ENCODE measurements at places on chromosomes 2 and 18. TPM values are rescaled to one million over a fixed set of nuclear protein-coding genes. Genes with fewer than 3 reads are reported as not detected.

The NPC1 gene
- total RNA-seq: 38.9 TPM

The SLC38A11 gene
- not detected for total RNA-seq

The GTF2A1L gene
- total RNA-seq: not detected

The RAD51AP2 gene
- total RNA-seq: not detected

The SCN7A gene
- not detected for total RNA-seq

DNA sequence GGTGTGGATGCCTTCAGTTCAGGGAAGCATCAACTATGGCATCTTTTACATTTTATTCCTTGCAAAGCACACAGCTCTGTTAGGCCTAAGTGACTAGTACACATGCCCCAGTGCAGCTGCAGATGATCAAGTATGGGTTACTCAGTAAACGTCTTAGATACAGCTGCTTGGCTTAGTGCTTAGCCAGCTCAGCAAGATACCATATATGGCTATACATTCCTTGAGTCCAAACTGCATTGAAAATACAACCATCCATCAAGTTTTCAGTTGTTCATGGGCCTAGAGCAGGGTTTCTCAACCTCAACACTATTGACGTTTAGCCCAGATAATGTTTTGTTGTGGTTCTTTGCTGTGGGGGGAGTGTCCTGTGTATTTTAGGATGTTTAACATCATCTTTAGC, 769.9 kb downstream of the TSN start:
- no peak for DNase-seq

GRCh38 chr18:25553631-25554263, 201.8 kb upstream of the ZNF521 start:
- no peak for DNase-seq

- DNase-seq: no peak
These were observed 47.9 kb downstream of the BOLA3 start for GRCh38 chr2:74099835-74100234.

- DNase-seq: no peak
These were observed 116.6 kb downstream of the LAMA3 start for GRCh38 chr18:23805898-23806297.

GRCh38 chr2:108552566-108552965, 18.3 kb downstream of the LIMS1 start:
- DNase-seq: no peak

- no peak for DNase-seq
These were observed 34.8 kb downstream of the TIMM21 start for GRCh38 chr18:74183130-74183529.

- DNase-seq: no peak
These were observed 89.3 kb downstream of the LIMS1 start for GRCh38 chr2:108623616-108624015.

GRCh38 chr2:225429717-225430116, 30.2 kb downstream of the NYAP2 start:
- no peak for DNase-seq

- no peak for DNase-seq
These were observed 83.9 kb downstream of the PIK3C3 start for GRCh38 chr18:42038936-42039335.

DNA sequence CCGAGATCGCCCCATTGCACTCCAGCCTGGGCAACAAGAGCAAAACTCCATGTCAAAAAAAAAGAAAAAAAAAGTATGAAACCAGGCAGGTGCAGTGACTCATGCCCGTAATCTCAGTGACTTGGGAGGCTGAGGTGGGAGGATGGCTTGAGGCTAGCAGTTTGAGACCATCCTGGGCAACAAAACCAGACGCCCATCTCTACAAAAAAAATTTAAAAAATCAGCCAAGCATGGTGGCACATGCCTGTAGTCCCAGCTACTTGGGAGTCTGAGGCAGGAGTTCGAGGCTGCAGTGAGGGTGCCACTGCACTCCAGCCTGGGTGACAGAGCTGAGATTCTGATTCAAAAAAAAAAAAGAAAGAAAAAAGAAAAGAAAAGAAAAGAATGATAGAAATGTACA, 277.8 kb downstream of the MYCN start:
- no peak for DNase-seq

DNA sequence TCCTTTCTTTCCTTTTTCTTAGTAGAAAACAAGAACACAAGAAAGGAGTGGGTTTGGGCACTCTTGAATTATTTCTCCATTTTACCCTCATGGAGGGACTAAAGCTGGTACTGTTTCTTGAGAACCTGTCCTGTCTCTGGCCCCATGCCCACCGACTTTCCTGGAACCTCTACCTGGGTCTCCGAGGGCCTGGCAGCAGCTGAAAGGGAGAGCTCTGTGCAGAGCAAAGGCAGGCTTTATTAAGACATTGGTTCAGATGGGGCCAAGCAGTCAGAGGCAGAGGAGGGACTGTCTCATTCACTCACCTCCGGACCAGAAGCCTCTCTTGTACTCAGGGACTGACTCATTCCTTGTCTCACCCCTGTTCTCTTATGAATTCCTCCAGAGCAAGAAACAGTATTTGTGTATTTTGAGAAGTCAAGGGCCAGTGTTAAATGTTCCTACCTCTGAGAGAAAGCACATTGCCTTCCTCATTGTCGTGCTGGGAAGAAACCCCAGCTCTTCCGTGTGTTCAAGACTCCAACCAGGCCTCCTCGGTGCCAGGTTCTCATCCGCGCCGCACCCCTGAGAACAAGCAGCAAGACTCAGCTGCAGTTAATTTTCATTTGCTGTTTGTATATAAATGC, 201.9 kb upstream of the NT5C1B start:
- DNase-seq: no peak

- peak; percentile 86 for DNase-seq
These were observed 39.9 kb downstream of the STK17B start for GRCh38 chr2:196131384-196131937.

DNA sequence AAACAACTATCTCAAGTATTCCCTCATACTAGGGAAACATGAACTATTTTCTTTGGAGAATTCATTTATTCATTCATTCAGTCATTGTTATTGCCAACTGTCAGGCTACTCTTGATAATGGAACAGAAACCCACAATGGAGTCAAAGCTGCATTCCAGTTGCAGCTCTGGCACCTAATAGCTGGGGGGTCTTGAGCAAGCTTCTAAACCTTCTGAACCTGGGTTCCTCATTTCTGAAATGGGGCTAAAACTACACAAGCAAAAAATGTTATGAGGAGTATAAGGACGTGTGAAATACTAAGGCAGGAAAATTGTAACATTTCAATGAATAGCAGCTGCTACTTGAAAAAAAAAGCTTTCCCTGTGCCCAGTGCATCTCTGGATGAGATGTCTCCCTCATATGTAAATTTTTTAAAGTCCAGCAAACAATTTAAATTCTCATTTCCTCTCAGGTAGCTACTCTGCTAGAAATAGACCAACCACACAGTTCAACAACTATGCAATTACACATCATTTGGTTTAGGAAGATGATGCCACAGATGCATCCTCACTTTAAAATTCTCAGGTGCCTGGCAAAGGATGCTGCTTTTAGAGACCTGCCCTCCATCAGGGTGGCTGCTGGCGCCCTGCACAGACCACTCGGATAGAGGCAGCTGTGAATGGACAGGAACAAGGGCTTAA, 38.5 kb downstream of the SPRED2 start:
- DNase-seq: peak; percentile 68

DNA sequence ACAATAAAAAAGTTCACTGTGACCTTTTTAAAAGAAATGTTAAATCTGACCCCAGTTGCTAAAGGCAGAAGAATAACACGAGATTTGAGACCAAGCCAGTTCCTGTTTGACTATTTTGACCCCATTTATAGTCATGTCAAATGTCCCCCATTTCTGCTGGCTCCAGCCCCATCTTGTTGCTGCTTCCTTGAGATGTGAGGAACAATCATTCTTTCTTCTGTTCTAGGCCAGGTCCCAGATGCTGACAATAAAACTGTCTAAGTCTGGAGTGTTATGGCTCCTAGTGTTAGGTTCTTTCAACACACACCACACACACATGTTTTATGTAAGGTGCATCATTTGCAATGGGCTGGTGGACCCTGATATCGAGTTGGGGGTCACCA, 92.0 kb upstream of the CYP1B1 start:
- DNase-seq: no peak

GRCh38 chr2:178909507-178909906, 102.3 kb upstream of the TTN start:
- no peak for DNase-seq

DNA sequence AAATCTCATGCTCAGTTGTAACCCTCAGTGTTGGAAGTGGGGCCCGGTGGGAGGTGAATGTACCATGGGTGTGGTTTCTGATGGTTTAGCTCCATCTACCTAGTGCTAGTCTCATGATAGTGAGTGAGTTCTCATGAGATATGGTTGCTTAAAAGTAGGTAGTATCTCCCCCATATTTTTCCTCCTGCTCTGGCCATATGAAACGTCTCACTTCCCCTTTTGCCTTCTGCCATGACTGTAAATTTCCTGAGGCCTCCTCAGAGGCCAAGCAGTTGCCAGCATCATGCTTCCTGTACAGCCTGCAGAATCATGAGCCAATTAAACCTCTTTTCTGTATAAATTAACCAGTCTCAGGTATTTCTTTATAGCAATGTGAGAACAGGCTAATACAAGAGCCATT, 62.8 kb upstream of the RNF152 start:
- DNase-seq: peak; percentile 35

DNA sequence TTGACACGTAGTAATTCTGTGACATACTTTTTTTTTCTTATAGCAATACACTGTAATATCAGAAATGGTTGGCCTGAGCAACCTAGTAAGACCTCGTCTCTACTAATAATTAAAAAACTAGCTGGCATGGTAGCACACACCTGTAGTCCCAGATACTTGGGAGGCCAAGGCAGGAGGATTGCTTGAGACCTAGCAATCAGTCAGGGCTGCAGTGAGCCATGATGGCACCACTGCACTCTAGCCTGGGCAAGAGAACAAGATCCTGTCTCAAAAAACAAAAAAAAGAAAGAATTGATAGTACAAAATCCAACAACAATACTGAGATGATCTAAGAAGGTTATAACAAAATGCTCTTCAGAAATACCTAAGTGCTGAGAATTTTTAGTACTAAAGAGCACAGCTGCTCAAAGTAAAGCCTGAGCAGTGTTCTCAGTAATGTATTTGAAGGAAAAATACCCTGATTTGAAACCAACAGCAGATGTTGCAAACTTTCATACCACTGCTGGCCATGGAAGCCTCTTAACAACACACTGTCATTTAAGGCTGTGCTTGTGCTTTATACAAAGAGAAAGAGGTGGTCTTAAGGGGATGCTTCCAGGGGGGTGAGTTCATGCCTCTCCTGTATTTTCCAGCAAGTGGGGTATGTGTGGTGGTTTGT, 132.6 kb upstream of the CDCA7 start:
- no peak for DNase-seq

DNA sequence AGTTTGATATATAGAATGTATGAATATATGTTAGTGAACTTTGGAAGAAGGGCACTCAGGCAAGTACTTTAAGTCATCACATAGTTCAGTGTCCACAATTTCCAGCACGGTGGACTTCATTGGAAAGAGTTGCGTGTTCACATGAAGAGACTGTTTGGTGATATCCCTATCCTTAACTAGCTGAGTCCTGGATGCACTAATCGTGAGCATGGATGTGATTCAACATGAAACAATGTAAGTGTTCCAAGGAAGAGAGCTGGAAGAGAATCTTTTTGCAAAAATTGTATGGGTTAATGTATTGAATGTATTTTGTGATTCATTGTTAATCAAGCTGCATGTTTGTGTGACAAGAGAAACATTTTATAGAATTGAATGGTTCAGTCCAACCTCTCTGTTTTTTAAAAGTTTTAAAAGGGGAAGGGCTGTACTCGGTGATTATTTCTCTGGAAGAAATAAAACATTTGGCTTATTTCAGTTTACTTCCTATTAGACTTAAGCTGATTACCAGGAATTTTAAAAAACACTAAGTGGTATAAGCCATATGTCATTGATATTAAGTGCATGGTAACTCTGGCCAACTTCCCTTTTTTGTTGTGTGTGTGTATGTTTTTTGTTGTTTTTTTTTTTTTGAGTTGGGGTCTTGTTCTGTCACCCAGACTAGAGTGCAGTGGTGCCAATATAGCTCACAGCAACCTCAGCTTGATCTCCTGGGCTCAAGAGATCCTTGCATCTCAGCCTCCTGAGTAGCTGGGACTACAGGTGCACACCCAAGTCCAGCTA, 8.6 kb downstream of the XRCC5 start:
- DNase-seq: no peak

DNA sequence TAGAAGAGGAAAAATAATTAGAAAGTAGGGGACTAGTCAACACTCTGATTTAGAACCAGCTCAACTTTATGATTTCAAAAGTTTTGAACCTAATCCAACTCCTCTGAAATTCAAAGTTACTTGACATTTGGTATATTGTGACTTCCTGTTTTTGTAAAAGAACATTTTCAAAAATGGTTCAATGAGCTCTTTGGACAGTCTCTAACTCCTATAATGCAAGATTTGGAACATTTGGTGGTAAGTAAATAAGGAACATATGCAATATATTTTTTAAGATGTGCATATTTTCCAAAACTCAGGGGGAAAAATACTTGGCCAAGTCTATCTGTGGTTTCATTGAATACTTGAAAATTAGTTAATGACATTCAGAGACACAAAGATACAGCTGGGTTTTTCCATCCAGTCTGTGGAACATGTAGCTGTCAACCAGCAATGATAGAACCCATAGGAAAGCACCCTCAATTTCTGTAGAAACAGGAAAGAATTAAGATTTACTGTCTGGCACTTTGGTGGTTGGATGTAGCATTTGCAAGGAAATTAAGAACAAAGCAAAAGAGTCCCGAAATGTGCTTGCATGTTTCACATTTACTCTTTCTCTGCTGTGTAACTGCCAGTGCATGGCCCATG, 17.0 kb upstream of the ANKRD44 start:
- DNase-seq: no peak

- DNase-seq: no peak
These were observed 153.1 kb upstream of the ALPP start for GRCh38 chr2:232225429-232225828.

GRCh38 chr2:19653509-19653908, 248.3 kb downstream of the TTC32 start:
- DNase-seq: no peak

GRCh38 chr2:145383961-145384360, 864.0 kb upstream of the ZEB2 start:
- no peak for DNase-seq

- no peak for DNase-seq
These were observed 38.2 kb upstream of the TWSG1 start for GRCh38 chr18:9296233-9297006.

DNA sequence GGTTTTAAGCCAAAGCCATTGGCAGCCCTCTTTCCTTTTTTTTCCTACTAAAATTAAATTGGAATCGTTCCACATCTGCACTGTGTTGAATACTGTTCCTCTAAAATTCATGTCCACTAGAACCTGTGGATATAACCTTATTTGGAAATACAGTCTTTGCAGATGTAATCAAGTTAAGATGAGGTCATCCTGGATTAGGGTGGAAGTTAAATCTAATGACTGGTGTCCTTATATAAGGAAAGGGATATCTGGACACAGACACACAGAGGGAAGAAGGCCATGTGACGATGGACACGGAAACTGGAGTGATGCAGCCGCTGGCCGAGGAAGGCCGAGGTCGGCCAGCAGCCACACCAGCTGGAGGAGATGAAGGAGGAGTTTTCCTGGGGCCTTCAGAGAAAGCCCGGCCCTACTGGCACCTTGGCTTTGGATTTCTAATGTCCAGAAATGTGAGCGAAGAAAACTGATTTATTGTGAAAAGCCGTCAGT, 49.4 kb downstream of the LONRF2 start:
- no peak for DNase-seq

All from OCI-LY7 (cell line).